ENCODE measurements at places on chromosomes 3 and 15. TPM values are rescaled to one million over a fixed set of nuclear protein-coding genes. Genes with fewer than 3 reads are reported as not detected.

The CD96 gene
- 215 TPM for total RNA-seq

DNA sequence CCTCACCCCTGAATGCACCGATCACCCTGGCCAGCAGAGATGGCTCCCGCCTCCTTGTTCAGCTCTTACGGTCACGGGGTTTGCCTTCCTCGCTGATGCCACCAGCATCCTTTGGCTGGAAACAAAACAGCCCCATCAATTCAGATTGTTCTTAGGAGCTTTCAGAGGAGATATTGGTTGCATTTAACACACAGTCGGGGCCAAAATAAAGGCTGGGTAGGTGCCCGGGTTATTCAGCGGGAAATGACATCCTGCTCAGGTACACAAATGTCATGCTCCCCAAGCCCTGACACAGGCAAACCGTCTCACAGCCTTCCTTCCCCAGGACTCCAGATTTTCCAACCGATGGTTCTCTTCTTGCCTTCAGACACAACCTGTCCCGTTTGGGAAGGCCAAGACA lies 62.4 kb upstream of the MEF2A start:
- DNase-seq, result no peak
- H3K27me3 ChIP-seq, result no peaks in the 10 kb centered on the region
- H3K36me3 ChIP-seq, result no peaks in the 10 kb centered on the region
- no peaks in the 10 kb centered on the region for H3K4me1 ChIP-seq

DNA sequence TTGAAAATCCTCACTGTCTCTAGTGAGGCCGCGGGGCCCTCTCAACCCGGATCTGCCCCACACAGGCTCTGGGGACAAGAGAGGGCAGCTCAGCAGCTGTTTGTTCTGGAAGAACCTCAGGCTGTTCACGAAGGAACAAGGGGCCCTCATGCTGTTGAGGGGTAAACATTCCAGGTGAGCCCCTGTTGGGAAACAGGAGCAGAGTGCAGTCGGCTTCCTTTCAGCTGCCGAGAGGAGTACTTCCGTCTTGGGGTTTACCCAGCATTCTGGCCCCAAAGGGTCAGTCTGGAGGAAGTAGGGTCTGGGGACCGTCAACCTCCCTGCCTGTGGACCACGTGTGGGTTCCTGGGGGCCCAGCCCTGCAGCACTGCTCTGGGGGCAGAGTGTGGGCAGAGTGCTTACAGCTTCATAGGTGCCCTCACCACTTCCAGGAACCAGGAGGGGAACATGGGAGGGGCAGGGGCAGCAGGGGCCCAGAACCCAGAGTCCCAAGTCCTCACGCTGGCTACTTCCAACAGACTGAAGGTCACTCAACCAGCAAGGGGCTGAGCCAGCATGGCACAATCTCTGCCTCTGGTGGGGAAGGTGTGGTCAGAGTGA lies 49.2 kb upstream of the CTSH start:
- H3K27me3 ChIP-seq, result no peaks in the 10 kb centered on the region
- no peak overlapping the region for H3K27ac ChIP-seq
- H3K4me1 ChIP-seq, result no peaks in the 10 kb centered on the region

The SH2D7 gene
- not detected for total RNA-seq

GRCh38 chr3:171267104-171267503 lies 193.1 kb downstream of the TNIK start:
- no peaks in the 10 kb centered on the region for H3K27me3 ChIP-seq
- peak overlapping the region; percentile 22 for H3K27ac ChIP-seq
- no peak for DNase-seq
- H3K36me3 ChIP-seq, result no peaks in the 10 kb centered on the region
- no peak overlapping the region for H3K4me3 ChIP-seq

DNA sequence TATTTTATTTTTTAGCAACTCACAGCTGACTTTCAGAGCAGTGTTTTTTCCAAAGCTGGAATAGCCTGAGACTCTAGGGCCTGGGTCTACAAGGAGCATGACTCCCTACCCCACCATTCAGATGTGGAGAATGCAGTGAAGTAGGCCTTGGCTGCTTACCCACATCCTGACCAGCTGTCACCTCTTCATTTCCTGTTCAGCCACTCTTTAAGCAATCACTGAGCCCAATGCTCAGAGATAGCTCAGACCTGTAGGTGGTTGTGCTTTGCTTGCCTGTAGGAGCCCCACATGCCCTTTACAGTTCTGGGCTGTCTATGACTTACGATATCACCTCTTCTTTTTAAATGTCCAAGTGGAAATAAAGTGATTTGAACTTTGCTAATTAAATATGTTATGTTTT lies 148.1 kb downstream of the NEK11 start:
- H3K27me3 ChIP-seq, result no peaks in the 10 kb centered on the region
- no peak overlapping the region for H3K4me3 ChIP-seq
- peak overlapping the region; percentile 6 for H3K27ac ChIP-seq
- H3K36me3 ChIP-seq, result no peaks in the 10 kb centered on the region

DNA sequence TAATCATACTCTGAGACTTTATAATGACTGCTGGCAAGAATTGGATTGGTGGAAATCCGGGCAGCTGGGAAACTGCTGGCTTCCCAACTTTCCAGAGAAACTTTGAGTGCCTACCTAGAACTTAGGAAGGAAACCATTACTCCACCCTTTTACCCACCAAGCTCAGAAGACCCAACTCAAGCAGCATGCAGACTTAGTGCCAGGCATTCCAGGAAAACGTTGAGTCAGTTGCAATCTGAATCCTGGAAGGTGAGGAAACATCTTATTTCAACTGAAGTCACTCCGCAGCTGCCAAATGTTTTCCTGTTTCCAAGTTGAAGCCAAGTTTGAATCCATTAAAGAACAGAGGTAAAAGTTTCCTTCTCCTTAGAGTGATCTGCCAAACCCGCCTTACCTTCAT lies 126.5 kb downstream of the ZNF385D start:
- no peak overlapping the region for H3K4me3 ChIP-seq
- H3K4me1 ChIP-seq, result no peaks in the 10 kb centered on the region
- no peaks in the 10 kb centered on the region for H3K27me3 ChIP-seq

The C3orf49 gene
- not detected for total RNA-seq

DNA sequence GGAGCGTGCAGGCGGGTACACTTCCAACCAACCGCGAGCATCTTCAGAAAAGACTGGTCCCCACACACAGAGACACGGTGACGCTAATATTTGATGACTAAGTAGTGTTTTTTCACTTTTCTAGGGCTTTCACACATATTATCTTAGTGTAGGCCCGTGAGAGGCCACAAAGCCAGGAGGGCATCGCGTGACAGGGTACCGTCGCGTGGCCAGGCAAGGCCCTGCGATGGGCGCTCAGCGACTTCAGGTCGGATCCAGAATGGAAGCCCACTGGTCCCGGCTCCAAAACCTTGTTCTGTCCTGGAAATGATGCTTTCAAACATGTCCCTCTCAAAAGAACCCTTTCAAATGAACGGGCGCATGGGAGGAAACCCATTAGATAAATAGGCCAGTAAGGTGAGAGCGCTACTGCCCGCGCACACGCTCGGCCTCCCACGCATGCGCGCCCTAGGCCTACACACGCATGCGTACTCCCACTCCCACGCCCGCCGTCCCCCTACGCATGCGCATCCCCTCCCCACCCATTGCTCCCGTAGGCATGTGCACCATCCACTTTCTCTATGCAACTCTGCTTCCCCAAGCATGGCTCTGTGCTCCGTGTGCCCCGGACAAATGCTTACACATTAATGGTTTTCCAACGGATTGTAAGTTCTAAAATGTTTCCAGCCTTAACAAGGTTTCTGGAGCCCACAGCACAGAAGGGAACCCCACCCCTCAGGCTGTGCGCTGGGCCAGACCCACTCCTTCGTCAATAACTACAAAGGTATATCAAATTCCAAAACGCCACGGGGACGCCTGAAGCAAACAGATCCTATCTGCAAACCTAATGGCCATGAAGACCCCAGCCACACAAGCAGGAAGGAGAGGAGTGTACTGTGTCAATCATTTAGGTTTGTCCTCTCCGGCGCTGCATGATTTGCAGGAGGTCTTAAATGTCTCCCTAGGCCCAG lies 72.1 kb downstream of the OCA2 start:
- no peak overlapping the region for H3K27ac ChIP-seq
- no peaks in the 10 kb centered on the region for H3K27me3 ChIP-seq
- DNase-seq, result no peak

DNA sequence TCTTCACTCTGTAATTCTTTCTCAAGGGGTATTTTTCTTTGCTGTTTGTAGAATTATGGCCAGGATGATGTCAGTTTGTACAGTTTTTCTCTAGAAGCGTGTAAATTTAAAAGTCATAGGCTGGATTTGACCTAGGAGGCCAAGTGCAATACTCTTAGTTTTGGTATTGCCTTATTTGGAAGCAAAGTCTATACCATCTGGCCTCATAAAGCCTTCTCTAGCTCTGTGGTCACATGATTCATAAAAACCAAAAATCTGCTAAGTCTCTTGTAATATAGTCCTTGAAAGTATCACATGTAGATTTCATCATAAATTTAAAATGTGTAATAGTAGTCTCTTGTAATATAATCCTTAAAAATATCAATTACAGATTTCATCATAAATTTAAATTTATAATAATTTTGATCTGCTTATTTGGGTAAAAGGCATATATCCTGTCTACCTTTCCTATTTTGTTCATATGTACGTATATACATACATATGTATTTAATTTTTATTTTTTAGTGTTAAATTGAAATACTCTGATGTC lies 25.6 kb downstream of the TEX9 start:
- no peak overlapping the region for H3K27ac ChIP-seq
- no peaks in the 10 kb centered on the region for H3K27me3 ChIP-seq
- H3K4me1 ChIP-seq, result no peaks in the 10 kb centered on the region

The CATSPER2 gene
- total RNA-seq, result 11.4 TPM

DNA sequence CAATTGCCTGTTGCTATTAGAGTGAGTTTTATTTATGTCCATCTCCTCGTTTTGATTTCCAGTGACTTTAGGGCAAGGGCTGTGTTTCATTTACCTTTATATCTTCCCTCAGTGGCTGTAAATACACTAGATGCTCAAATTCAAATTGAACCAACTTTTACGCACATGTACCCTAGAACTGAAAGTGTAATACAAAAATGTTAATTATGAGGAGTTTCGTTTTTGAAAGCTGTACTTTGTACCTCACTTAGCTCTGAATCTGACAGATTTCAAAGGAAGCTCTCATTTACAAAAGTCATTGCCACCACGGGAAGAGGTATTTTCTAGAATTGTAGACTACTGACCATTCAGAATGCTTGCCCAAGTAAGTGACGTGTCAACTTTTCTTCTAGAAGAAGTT lies 264.4 kb downstream of the MECOM start:
- H3K27me3 ChIP-seq, result no peaks in the 10 kb centered on the region
- no peaks in the 10 kb centered on the region for H3K4me1 ChIP-seq
- H3K4me3 ChIP-seq, result no peak overlapping the region
- no peaks in the 10 kb centered on the region for H3K36me3 ChIP-seq

All from CD4-positive, alpha-beta memory T cell (primary cell).